ENCODE measurements at places on chromosomes 7 and 10.
A peak's percentile ranks its signal among the peaks of the same experiment; 100 is the strongest.

DNA sequence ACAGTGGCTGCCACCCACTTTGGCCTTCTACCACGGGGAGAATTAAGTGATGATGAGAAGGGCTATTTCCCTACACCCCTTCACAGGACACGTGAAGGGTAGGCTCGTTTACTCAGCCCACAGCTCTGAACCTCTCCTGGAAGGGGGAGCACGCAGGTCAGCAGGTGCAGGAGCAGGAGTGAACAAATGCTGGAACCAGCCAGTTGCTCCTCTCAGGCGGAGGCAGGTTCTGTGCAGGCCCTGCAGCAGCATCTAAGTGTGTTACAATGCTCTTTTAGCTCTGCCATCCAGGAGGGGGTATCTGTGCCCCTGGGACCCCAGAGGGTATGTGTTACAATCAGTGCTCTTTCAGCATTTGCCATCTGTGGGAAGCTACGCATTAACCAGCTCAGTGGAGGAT, 61.2 kb downstream of the AHR start:
- ATAC-seq: no peak

DNA sequence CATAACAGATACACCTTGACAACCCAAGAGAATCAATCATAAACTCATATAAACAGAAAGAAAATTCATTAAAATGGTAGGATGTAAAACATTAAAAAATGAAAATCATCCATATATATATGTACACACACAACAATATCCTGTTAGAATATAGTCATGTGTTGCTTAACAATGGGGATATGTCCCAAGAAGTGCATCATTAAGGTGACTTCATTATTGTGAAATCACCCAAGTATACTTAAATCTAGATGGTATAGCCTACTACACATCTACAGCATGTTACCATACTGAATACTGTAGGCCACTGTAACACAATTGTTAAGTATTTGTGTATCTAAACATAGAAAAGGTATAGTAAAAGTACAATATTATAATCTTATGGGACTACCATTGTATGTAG, 115.8 kb upstream of the TMEM168 start:
- no peak for ATAC-seq

GRCh38 chr7:17593819-17594419, 295.5 kb downstream of the AHR start:
- ATAC-seq: no peak

DNA sequence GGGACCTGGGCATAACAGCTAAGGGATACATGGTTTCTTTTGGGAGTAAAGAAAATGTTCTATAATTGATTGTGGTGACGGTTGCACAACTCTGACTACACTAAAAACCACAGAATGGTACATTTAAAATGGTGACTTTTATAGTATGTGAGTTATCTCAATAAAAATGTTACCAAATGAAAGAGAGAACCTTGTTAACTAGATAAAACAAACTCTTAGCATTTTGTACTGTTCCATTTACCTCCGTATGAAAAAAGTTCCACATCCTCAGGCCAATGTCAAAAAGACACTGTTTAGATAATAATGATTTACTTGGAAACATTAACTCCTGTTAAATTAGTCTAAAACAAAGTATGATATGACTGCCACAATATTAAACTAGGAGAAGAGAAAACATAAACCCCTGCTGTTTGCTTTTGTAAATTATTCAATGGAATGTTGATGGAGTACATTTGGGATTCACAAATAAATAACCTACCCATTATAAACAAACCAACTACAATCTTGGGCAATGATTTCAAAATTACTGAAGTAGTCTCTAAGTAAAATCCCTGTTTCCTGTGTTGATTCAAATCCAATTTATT, 60.7 kb downstream of the SMURF1 start:
- ATAC-seq: no peak

- ATAC-seq: no peak
Measured at GRCh38 chr10:119776536-119776935, 50.7 kb downstream of the INPP5F start.

GRCh38 chr10:62463364-62463763, 89.2 kb downstream of the ZNF365 start:
- ATAC-seq: no peak

DNA sequence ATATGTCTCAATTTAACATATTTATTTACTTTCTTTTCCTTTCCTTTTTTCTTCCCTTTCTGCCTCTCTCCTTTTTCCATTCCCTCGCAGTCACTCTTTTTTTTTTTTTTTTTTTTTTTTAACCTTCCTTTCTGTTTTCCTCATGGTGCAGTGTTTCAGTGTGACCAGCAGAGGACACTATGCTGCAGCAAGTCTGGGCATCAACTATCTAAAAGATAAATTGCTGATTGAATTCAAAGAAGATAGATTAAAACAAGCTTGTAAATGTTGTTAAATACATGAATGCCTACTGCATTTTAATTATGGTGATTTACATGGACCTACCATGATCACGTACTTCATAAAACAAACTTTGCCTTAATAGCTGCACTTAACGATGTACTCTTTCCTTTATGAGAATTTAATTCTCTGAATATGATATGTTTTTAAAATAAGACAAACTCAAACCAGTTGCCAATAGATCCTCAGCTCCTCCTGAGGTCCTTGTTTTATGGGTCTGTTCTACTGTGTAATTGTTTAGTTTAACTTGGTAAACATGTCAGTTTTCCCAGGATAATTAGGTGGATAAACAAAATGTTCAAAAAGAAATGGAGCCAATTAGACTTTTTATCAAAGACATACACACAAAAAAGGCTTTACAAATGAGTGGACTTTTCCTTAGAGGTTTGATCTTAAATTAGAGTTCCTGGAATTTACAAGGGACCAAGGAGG, 101.0 kb upstream of the AGR3 start:
- ATAC-seq: peak; percentile 62

DNA sequence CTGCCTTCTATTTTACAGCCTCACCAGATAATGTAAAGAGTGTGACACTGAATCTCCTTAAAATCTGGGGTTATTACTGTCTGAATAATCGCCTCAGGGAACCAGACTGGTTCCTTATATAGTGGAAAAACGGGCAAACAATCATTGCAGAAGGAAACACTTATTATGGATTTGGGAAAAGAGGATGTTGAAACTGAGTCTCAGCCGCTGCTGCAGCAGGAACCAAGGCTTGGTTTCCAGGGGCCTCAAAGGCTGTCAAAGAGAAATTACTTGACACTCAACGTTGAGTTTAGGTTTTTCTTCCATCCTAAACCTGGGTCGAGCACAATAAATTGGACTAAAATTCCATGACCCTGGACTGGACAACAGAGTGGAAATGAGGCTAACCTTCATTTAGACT, 103.8 kb upstream of the AHR start:
- no peak for ATAC-seq

- ATAC-seq: no peak
Measured at GRCh38 chr10:79616164-79616563, 5.4 kb downstream of the SFTPA1 start.

DNA sequence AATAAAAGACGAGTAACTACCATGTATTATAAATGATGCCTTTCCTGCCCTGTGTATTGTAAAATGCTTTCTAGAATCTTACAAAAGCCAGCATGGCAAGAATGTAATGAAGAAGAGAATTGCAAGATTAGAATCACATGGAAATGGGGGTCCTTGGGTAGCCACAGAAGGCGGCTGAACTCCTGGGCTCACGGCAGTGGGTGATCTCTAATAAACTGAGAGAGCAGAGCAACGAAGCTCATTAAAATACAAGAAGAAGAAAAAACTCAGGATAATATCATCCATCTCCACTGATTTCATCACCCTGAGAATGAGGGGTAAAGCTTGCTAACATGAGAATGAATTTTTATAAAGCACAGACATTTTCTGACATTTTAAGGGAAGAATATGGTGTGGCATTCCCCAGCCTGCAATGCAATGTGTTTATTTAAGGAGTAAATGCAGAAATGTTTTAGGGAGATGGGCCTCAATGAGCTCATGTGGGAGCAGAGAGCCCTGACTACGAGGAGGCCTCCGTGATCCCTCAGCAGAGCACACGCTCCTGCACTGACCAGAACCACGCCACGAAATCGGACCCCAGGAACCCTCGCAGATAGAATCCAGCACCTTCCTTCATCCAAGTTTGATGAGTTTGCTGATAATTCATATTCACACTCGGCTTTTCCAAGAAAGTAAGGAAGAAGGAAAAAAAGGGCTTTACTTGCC, 92.7 kb upstream of the PFKP start:
- no peak for ATAC-seq

DNA sequence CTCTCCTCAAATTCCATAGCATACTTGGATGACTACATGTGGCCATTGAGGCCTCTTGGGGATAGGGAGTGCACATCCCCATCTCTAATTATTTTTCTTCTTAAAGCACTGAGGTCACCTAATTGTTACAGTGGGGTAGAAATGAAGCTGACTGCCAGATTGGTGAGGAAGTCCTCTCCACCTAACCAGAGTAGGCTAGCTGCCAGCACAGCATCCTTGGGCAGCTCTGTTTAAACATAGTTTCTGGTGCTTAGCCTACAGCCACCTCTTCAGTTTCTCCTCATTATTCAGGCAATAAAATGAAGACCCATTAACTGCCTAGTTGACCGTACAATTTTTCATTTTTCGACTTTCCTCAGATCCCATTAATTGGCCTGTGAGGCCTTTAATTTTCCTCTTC, 104.6 kb downstream of the MLLT10 start:
- ATAC-seq: no peak

DNA sequence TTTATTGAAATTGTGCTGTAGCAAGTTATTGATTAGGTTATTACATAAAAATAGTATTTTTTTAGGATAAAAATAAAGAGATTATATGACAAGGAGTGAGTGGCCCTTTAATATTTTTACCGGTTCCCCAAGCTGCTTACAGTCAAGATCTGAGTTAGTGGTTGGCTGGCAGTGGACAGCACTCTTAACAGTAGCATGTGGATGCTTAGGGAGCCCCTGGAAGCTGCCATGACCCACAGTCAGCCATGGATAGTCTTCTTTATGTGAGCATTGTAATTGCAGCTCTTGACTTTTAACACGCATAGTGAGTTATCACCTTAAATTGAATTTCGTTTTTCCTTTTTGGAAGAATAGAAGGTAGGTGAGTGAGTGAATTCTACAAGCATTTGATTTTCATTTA, 22.1 kb downstream of the RAB18 start:
- no peak for ATAC-seq

- no peak for ATAC-seq
Measured at GRCh38 chr10:44591911-44592310, 207.0 kb upstream of the CXCL12 start.

GRCh38 chr7:156158213-156158612, 345.9 kb upstream of the SHH start:
- no peak for ATAC-seq

DNA sequence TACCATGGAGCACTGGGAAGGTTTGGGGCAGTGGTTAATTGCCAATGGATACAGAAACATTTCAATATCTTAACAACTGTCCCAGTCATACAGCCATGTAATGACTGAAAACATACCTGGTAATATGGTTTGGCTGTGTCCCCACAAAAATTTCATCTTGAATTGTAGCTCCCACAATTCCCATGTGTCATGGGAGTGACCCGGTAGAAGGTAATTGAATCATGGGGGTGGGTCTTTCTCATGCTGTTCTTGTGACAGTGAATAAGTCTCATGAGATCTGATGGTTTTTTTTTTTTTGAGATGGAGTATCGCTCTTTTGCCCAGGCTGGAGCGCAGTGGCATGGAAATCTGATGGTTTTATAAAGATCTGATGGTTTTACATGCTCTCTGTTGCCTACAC, 284.4 kb downstream of the TCF7L2 start:
- ATAC-seq: no peak

- ATAC-seq: peak; percentile 30
Measured at GRCh38 chr7:88040694-88041093, 106.6 kb downstream of the ADAM22 start.

DNA sequence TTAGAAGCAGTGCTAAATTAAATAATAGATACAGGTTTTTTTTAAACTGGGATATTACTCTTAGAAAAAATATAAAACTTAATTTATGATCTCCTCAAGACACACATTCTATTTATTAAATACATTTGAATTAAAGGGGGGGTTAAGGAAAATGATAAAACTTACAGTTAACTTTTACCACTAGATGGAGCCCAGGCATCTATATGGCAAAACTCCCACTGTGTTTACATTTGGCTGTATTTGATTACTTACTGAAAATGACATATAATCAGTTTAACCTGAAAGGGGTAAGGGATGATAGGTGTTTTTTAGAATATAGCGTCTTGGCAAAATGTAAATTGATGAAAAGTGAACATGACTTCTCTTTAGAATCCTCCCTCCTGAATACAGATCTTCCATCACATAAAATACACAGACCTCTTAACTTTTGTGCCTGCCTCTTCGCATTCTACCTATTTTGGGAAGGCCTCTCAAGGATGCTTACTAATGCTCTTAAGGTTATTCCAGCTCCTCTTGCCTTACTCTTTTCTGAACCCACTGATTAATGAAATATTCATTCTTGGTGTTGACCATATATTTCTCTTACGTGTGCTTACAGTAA, 235.7 kb downstream of the AGMO start:
- peak; percentile 69 for ATAC-seq

GRCh38 chr7:102843850-102844249, 69.0 kb upstream of the LRRC17 start:
- no peak for ATAC-seq

- ATAC-seq: no peak
Measured at GRCh38 chr7:75986147-75986781, 8.1 kb downstream of the TMEM120A start.

GRCh38 chr10:86439544-86439943, 72.9 kb upstream of the GRID1 start:
- no peak for ATAC-seq

GRCh38 chr7:30705008-30705407, 22.8 kb upstream of the CRHR2 start:
- ATAC-seq: no peak

- peak; percentile 21 for ATAC-seq
Measured at GRCh38 chr7:104772405-104773345, 241.3 kb upstream of the KMT2E start.

GRCh38 chr10:5589011-5589660, 64.4 kb downstream of the CALML3 start:
- no peak for ATAC-seq

GRCh38 chr10:123769647-123770046, 103.5 kb downstream of the GPR26 start:
- ATAC-seq: no peak

- ATAC-seq: no peak
Measured at GRCh38 chr10:35352097-35352496, 15.8 kb downstream of the CCNY start.

GRCh38 chr10:60206735-60207134, 182.9 kb downstream of the ANK3 start:
- no peak for ATAC-seq
